Chondrocyte (in vitro differentiated cells): ENCODE measurements at places on chromosomes 2 and 18.

GRCh38 chr2:149464396-149464795 lies 123.2 kb downstream of the MMADHC start:
- no peak overlapping the region for H3K4me3 ChIP-seq
- H3K36me3 ChIP-seq = no peaks in the 10 kb centered on the region
- no peak overlapping the region for H3K27ac ChIP-seq
- no peaks in the 10 kb centered on the region for H3K27me3 ChIP-seq

GRCh38 chr2:19051203-19051831 lies 307.1 kb downstream of the OSR1 start:
- peaks cover 15% of the 10 kb centered on the region for H3K4me1 ChIP-seq
- no peaks in the 10 kb centered on the region for H3K27me3 ChIP-seq
- no peak overlapping the region for H3K27ac ChIP-seq
- DNase-seq = no peak
- no peak overlapping the region for H3K4me3 ChIP-seq

DNA sequence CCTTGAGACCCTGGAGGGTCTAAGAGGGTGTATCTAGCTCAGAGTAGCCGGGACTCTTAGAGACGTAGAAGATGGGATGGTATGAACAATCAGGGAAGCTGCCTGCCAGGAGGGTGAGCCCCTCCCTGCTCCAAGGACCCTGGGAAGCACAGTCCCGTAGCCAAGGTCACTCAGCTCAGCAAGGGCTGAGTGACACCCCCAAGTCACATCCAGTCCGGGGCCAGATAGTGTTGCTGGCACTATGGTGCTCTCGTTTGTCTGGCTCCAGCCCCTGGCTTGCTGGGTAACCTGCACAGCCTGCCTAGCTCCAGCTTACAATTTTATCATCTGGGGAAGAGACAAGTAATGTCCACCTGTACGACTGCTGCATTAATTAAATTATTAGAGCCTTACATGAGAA lies 22.3 kb downstream of the REEP1 start:
- DNase-seq = no peak
- no peaks in the 10 kb centered on the region for H3K4me1 ChIP-seq
- no peak overlapping the region for H3K4me3 ChIP-seq

DNA sequence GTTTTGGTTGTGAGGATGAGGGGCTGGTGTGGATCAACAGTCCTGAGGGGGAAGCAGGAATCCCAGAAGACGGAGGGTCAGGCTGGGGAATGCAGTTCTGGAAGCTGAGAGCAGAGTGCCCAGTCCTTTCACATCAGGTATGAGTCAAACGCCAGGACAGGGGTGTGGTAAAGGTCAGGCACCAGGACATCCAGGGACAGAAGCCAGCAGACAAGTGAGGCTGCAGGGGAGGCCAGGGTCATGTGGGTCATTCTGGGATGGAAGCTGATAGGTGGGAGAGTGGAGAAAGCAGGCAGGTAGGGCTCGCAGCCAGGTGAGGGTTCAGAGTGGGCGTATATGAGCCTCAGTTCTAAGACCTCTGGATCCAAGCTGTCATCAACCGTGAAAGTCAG lies 12.8 kb upstream of the GNLY start:
- DNase-seq = peak; percentile 47
- no peak overlapping the region for H3K4me3 ChIP-seq
- H3K36me3 ChIP-seq = no peaks in the 10 kb centered on the region
- peaks cover 2% of the 10 kb centered on the region for H3K27me3 ChIP-seq
- H3K27ac ChIP-seq = no peak overlapping the region

- no peak overlapping the region for H3K4me3 ChIP-seq
- H3K36me3 ChIP-seq = no peaks in the 10 kb centered on the region
- H3K27ac ChIP-seq = peak overlapping the region; percentile 8
- peaks cover 5% of the 10 kb centered on the region for H3K27me3 ChIP-seq
- H3K4me1 ChIP-seq = peaks cover 13% of the 10 kb centered on the region
Observed at GRCh38 chr2:20378891-20379519, 28.4 kb upstream of the PUM2 start.

GRCh38 chr2:27720004-27720551 lies 51.4 kb upstream of the MRPL33 start:
- H3K4me1 ChIP-seq = peaks cover 59% of the 10 kb centered on the region
- H3K27me3 ChIP-seq = no peaks in the 10 kb centered on the region
- no peak overlapping the region for H3K4me3 ChIP-seq
- H3K27ac ChIP-seq = peak overlapping the region; percentile 47

DNA sequence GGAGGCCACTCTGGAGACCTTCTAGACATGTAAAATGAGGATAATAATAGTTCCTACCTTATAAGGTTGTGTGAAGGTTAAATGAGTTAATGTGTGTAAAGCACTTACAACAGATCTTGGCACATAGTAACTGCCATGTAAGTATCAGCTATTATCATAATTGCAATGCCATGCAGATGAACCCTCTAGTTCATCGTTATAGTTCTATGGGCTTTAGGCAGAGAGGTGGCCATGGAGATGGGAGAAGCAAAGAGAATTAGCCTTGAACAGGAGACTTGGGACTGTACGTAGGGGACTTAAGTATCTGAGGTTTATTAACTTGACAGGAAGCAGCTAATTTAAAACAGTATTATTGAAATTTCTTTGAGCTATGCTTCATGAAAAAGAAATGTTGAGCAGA lies 151.8 kb downstream of the PIK3C3 start:
- no peaks in the 10 kb centered on the region for H3K36me3 ChIP-seq
- H3K4me1 ChIP-seq = no peaks in the 10 kb centered on the region
- H3K27ac ChIP-seq = no peak overlapping the region
- no peak for DNase-seq
- H3K4me3 ChIP-seq = no peak overlapping the region

- H3K4me3 ChIP-seq = no peak overlapping the region
- peaks cover 12% of the 10 kb centered on the region for H3K4me1 ChIP-seq
- no peak overlapping the region for H3K27ac ChIP-seq
- DNase-seq = no peak
Observed at GRCh38 chr18:56246916-56247315, 391.5 kb downstream of the TXNL1 start.

DNA sequence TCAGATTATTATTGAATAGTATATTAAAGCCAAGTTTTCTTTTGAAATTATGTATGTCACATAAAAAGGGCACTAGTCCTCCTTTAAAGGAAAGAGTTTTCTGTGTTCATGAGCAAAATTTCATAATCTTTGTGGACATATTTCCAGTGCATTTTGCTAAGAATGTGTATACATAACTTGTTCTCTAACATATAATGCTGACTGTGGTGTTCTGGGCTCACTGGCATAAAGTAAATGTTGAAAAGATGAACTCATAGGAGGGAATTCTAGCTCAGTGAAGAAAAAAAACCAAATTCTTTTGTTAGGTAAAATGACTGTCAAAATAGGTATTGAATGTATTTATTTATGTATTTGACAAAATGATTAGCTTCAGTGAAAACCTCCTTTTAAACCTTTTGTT lies 6.2 kb downstream of the KCNJ13 start:
- DNase-seq = no peak
- H3K4me1 ChIP-seq = peaks cover 24% of the 10 kb centered on the region
- H3K4me3 ChIP-seq = no peak overlapping the region

DNA sequence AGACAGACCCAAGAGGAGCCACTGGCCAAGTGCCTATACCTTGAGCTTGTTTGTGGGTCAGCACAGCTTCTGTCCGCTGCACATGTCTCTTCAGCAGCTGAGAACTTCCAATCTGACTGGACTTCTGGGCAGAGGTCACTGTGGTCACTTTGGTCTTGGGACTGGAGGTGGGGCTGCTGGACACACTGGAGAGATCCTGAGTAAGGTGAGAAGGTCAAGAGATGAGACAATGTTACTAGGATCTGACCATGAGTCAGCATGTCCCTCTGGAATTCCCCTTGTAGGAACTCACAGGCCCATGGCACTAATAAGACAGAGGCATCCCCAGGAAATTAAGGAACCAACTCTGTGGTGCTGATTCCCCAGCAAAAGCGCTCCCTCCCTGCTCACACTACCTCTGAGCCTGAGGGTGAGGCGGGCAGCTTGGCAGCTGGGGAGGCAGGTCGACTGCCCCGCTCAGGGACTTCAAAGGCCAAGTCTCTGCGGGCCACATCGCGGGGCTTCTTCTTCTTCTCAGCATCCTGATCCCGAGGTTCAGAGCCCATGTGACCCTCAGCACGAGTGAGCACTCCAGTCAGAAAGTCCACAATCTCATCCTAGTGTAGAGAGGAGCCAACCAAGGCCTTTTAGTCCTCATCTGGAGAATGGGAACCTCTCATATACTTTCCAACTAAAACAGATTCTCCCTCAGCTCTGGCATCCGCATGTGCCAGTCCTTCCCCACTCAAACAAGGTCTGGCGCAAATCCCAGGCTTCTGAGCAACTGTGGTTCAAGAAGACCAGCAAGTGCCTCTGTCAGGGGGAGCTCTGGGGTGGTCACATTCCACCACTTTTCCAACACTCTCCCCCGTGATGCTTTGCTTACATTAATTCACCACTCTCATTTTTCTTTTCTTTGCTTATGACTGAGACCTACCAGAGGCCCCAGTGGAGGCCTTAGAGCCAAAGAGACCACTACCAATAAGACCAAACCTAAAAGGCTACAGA lies 29.4 kb downstream of the KANSL3 start:
- H3K4me1 ChIP-seq = no peaks in the 10 kb centered on the region
- peaks cover 75% of the 10 kb centered on the region for H3K36me3 ChIP-seq

DNA sequence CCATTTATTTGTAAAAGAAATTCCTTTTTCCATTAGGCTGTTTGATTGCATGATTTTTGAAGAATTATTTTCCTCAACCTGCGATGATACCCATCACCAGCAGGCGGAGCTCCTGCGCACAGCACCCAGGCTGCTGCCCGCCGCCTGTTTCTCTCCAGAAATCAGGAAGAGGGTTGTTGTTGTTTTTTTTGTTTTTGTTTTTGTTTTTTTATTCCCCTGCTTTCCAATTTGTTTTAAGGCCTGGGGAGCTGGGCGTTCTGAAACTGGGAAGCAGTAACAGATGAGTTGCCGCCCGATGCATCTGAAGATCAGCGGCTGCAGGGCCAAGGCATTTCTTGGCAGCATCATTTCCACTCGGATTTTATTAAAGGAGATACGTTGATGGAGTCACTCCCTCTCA lies 132.1 kb downstream of the MBP start:
- peaks cover 2% of the 10 kb centered on the region for H3K27me3 ChIP-seq
- H3K4me1 ChIP-seq = no peaks in the 10 kb centered on the region
- no peak for DNase-seq
- no peak overlapping the region for H3K4me3 ChIP-seq
- no peak overlapping the region for H3K27ac ChIP-seq

DNA sequence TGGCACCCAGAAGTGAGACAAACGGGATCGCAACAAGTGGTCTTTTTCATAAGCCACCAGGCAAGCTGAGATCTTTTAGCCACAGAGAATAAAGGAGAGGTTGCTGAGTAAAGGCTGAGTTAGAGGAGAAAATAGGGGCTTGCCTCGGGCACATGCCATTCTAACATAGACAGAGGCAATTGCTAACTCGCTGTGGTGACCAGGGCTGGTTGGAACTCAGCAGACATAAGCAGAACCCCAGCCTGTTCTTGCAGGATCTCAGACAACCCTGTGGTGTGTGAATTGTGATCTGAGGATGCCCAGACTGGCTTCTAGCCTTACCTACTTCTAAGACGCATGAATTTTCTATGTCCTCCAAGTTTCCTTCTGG lies 300.2 kb downstream of the CDCA7 start:
- DNase-seq = no peak
- no peak overlapping the region for H3K4me3 ChIP-seq
- H3K36me3 ChIP-seq = no peaks in the 10 kb centered on the region

GRCh38 chr2:223618172-223619035 lies 16.2 kb upstream of the SCG2 start:
- no peak for DNase-seq
- H3K4me3 ChIP-seq = no peak overlapping the region
- H3K27me3 ChIP-seq = no peaks in the 10 kb centered on the region
- no peak overlapping the region for H3K27ac ChIP-seq

GRCh38 chr18:59921384-59921891 lies 21.6 kb downstream of the PMAIP1 start:
- H3K27me3 ChIP-seq = peaks cover 4% of the 10 kb centered on the region
- DNase-seq = no peak
- H3K4me1 ChIP-seq = peaks cover 32% of the 10 kb centered on the region
- no peak overlapping the region for H3K4me3 ChIP-seq
- H3K36me3 ChIP-seq = no peaks in the 10 kb centered on the region

DNA sequence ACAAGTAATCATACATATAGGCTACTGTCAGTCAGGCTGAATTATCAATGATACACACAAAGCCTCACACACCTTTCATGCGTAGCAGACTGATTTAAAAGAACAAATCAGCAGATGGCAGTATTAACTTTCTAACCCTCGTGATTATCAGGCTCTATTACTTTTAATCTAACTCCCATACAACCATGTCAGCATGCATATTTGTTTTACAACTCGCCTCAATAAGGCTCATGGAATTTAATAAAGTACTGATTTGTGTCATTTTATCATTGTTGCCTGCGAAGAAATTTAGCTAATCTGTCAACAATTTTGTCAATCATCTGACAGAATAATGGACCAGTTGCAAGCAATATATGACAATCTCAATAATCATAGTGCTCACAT lies 82.8 kb downstream of the SLC25A12 start:
- H3K27ac ChIP-seq = no peak overlapping the region
- H3K4me1 ChIP-seq = peaks cover 10% of the 10 kb centered on the region
- no peak for DNase-seq
- no peak overlapping the region for H3K4me3 ChIP-seq

- H3K27me3 ChIP-seq = no peaks in the 10 kb centered on the region
- DNase-seq = no peak
- no peaks in the 10 kb centered on the region for H3K36me3 ChIP-seq
- peaks cover 13% of the 10 kb centered on the region for H3K4me1 ChIP-seq
- no peak overlapping the region for H3K27ac ChIP-seq
Observed at GRCh38 chr18:55461848-55462247, 126.1 kb downstream of the TCF4 start.

DNA sequence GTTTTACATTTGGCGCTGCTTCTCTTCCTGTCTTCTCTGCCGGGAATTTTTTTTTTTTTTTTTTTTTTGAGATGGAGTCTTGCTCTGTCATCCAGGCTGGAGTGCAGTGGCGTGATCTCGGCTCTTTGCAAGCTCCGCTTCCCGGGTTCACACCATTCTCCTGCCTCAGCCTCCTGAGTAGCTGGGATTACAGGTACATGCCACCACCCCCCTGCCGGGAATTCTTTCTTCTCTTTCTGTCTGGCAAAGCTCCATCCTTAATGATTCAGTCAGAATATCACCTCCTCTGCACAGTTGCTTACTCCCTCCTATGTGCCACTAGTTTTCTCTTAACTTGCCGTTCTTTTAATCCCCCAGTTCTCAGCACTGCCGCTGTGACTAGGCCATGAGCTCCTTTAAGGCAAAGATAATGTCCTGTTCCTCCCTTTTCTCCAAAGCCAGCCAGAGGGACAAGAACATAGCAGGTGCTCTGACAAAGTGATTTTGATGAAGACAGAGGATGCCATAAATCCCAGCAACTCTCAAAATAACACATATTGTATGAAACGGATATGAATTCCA lies 112.1 kb upstream of the LRATD1 start:
- no peak for DNase-seq
- no peaks in the 10 kb centered on the region for H3K36me3 ChIP-seq
- no peak overlapping the region for H3K27ac ChIP-seq
- peaks cover 5% of the 10 kb centered on the region for H3K4me1 ChIP-seq
- H3K27me3 ChIP-seq = no peaks in the 10 kb centered on the region

- DNase-seq = peak; percentile 67
- H3K27me3 ChIP-seq = peaks cover 4% of the 10 kb centered on the region
- no peak overlapping the region for H3K27ac ChIP-seq
- H3K4me1 ChIP-seq = no peaks in the 10 kb centered on the region
Observed at GRCh38 chr2:10257036-10257435, 45.7 kb upstream of the HPCAL1 start.

- H3K36me3 ChIP-seq = peaks cover 4% of the 10 kb centered on the region
- peaks cover 68% of the 10 kb centered on the region for H3K4me1 ChIP-seq
- H3K27me3 ChIP-seq = no peaks in the 10 kb centered on the region
- no peak for DNase-seq
Observed at GRCh38 chr2:172095146-172095904, 7.4 kb downstream of the DLX2 start.

- H3K4me3 ChIP-seq = no peak overlapping the region
- peaks cover 3% of the 10 kb centered on the region for H3K36me3 ChIP-seq
- DNase-seq = no peak
- no peaks in the 10 kb centered on the region for H3K4me1 ChIP-seq
- no peak overlapping the region for H3K27ac ChIP-seq
Observed at GRCh38 chr18:56787390-56787789, 136.2 kb downstream of the WDR7 start.
